ENCODE measurements at places on chromosomes 7 and 10.
A peak's percentile ranks its signal among the peaks of the same experiment; 100 is the strongest.

GRCh38 chr10:29828440-29828894, 193.7 kb upstream of the SVIL start:
- no peak for DNase-seq

GRCh38 chr10:128429835-128430513, 303.8 kb upstream of the MKI67 start:
- DNase-seq, result no peak

- peak; percentile 1 for DNase-seq
Measured at GRCh38 chr7:114026486-114027089, 107.8 kb upstream of the PPP1R3A start.

DNA sequence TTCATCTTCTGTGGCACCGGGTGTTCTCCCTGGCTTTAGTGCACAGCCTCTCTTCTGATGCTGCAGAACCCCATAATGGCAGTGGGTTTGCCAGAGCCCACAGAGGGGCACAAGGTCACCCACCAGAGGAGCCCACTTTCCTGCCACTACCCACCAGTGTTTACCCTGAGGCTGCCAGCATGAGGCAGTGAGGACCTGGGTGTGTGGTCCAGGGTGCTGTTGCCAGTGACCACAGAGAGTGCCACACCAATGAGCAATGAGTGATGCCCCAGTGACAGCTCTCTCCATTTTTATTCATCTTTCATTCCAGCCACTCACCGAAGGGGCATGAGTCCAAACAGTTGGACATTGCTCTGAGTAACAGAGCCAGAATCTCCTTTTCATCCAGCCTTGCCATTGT, 34.8 kb downstream of the MTURN start:
- no peak for DNase-seq

- peak; percentile 24 for DNase-seq
Measured at GRCh38 chr10:132939957-132940790, 2.2 kb downstream of the CFAP46 start.

- DNase-seq, result no peak
Measured at GRCh38 chr7:154789404-154789803, 213.5 kb downstream of the PAXIP1 start.

GRCh38 chr10:86233131-86233530, 133.5 kb downstream of the GRID1 start:
- DNase-seq, result no peak

- no peak for DNase-seq
Measured at GRCh38 chr7:55188590-55189138, 169.8 kb downstream of the EGFR start.

GRCh38 chr10:99364125-99364524, 35.0 kb downstream of the CNNM1 start:
- DNase-seq, result no peak

DNA sequence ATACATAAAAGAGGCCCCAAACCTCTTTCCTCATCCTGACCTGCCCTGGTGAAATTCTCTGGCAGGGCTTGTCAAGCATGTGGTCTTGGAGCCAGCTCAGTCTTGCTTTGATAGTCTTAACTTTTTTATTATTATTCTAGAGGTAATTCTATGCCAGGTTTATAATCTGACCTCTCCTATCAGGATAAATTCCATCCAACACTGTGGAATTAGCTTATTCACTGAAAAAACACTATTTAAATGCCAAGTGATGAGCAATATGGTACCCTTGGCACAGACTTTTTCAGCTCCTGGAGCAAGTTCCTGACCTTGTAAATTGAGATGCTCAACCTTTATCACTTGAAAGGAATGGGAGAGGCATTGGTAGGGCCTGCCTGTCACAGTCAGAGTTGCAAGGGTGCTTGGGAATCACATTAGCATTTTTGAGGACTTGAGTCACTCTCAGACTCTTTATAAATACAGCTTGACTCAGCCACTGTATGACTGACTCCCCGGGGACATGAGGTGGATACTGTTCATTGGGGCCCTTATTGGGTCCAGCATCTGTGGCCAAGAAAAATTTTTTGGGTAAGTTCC, at the start of gene CPA4:
Gene CPA4, plus strand, starts transcription at position 480 of the 576 bp plus-strand sequence. Its CDS starts 20 bp downstream, at position 500.
- no peak for DNase-seq

GRCh38 chr10:125016123-125016522, 74.2 kb downstream of the ZRANB1 start:
- DNase-seq, result no peak

- DNase-seq, result no peak
Measured at GRCh38 chr10:110118891-110119621, 88.3 kb upstream of the MXI1 start.

- no peak for DNase-seq
Measured at GRCh38 chr7:82268632-82269031, 174.9 kb downstream of the CACNA2D1 start.

GRCh38 chr10:59804220-59804619, 51.0 kb upstream of the MRLN start:
- DNase-seq, result no peak

DNA sequence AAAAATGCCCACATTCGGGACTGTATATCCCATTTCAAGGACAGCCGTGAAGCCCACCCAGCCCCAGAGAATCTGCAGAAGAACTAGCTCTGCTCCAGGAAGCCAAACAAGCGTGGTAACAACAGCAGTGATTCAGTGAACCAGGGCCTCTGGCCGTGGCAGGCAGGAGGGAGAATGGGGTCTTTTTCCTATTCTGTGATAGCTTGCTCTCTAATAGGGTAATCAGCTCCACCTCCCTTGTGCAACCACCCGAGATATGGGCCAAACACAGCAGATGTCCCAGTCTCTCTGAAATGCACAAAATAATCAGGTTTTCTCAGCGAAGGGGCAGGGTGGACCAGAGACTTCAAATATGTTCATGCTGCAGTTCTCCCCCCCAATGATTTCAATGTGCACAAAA, 35.8 kb downstream of the CHST15 start:
- no peak for DNase-seq

- no peak for DNase-seq
Measured at GRCh38 chr10:121282797-121283515, 315.3 kb downstream of the FGFR2 start.

DNA sequence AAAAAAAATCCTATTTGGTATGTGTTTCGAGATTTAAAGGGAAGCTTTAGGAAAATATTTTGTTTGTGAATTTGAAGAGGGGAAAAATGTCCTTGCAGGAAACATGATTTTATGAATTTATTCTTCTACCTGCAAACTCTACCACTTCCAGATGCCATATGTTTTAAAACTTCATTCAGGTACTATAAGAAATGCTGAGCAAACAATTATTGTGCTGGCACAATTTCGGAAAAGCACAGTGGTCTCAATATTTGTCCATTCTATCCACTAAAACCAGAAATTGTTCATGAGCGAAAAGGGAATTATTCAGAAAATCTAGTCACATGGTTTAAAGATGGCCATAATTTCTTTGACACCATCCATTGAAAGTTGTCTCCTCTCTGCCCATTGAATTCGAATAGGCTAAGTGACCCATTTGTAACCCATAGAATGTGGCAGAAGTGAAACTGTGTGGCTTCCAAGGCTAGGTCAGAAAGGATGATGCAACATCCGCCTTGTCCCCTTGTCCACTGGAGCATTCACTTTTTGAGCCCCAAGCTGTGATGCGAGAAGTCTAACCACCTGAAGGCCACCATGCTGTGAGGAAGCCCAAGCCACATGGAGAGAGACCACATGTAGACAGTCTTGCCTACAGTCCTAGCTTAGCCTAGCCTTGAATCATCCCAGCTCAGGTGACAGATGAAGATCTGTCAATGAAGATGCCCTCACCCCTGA, 189.8 kb upstream of the PRKCQ start:
- DNase-seq, result no peak

GRCh38 chr7:132919771-132920170, 162.1 kb downstream of the CHCHD3 start:
- no peak for DNase-seq

GRCh38 chr10:132390921-132391675, 5.9 kb upstream of the PWWP2B start:
- DNase-seq, result no peak

DNA sequence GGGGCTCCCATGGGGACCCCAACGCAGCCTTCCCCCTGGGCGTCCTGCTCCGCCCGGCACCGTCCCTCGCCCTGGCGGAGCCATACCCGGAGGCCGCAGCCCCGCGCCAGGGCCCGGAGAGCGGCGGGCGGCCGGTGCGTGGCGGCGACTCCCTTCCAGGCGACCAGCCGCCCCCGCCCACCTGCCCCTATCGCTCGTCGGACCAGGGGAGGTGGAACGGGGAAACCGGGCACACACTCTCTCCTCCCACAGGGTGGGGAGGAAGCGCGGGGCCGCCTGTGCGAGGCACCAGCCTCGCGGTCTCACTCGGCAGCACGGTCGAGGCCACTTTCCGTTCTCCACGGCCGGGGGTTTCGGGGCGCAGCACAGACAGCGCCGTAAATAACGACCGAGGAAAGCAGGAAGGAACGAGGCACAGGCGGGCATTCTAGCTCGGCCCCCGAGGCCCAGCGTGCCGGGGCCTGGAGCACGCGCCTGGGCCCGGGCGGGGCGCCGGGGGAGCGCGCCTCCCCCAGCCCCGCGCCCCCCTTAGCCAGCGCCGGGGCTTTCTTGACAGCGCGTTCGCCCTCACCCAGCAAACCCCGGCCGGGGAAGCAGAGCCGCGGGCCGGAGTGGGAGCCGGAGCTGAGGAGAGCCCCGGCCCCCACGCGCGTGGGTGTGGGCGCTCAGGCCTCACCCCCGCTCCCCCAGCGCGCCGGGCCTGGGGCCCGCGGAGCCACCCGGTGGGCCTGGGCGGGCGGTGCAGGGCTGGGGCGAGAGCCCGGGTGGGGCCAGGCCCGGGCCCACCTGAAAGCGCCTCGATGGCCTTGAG, 936 bp downstream of the IGF2BP3 start:
- no peak for DNase-seq

DNA sequence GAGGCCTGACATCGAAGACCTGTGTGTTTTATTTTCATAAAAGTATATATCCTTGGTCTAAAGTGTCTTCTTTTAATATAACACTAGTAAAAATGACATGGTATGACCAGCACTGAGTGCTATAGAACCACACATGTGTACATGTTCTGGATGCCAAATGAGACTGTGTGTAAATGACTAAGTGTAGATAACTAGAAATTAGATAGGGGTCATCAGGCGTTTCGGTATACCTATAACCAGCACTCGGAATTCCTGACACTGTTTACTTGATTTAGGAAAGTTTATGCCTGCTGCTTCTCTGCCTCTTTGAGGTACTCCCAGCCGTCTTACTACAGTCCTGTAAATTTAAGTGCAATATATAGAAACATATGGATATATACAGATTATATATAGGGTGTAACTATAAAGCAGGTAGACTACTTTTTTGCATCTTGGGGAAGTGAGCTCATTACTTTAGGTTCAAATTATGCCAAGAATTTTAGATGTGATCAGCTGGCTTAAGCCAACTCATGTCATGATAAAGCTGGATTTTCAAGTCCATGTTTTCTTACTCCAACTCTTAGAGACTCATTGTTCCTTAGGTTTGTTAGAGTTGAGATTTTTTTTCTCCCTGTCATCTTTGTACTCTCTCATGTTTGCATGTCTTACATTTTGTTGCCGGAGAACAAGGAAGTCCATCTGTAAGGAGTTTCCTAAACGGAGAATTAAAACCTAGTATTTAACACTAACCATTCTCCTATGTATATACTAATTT, 62.9 kb downstream of the KLHDC10 start:
- no peak for DNase-seq

DNA sequence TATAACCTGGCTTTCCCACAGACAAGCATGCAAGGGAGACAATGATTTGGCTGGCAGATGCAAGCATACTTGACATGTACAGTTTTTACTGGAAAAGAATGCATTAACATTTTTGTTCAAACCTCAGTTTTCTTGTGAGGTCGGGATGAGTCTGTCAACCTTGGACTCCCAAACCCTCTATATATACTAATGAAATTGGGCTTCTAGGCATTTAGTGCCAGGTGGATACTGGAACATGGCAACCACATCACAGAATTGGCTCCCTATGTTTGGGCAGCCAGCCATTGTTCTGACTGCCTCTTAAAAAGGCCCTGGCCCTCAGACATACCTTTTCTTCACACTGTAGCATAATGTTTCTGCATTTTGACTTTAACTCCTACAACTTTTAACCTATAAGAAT, 39.1 kb downstream of the CDK6 start:
- no peak for DNase-seq

DNA sequence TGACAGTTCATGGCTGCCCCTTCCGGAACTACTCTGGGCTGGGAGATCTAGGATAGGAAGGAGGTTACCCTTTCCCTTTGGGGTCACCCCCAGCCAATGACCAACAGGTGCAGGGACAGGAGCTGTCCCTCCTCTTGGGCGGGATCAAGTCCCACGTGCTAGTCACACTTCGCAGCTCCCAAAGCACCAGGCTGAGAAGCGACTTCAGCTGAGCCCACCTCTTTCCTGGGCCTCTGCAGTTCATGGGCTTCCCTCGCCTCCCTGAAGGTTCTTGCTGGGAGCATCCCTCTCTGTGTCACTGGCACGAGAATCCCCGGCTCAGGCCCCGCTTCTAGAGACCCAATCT, 115.5 kb downstream of the FAM53B start:
- no peak for DNase-seq

GRCh38 chr7:110347081-110347480, 743.8 kb upstream of the LRRN3 start:
- no peak for DNase-seq

- DNase-seq, result no peak
Measured at GRCh38 chr7:116800594-116800993, 61.8 kb upstream of the CAPZA2 start.

DNA sequence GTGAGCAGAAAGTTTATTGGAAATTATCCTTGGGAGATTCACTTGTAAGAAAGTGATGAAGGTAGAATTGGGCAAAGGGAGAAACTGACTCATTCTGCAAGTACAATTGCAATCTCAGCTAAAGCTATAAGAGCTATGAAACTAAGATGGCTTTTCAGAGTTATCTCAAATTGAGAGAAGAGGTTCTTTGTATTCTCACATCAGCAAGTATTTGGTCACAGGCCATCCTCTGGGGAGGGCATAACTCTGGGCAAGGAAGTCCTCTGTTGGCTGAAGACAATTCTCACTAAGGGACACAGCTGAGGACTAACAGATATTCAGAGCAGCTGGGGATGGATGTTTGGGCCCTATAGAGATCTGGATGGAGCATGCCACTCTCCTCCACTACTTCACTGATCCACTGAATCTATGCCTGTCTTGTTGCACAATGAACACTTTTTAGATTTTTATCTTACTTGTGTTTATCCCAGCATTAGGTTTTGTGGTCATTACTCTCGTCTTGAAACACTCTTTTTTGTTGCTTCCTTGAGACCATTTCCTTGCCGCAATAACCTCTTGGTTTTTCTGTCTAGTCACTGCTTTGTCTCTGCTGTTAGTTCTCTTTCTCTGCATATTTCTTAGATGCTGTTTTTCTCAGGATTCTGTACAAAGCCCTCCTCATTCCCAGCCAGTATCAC, 115.1 kb downstream of the GNAI1 start:
- DNase-seq, result no peak

DNA sequence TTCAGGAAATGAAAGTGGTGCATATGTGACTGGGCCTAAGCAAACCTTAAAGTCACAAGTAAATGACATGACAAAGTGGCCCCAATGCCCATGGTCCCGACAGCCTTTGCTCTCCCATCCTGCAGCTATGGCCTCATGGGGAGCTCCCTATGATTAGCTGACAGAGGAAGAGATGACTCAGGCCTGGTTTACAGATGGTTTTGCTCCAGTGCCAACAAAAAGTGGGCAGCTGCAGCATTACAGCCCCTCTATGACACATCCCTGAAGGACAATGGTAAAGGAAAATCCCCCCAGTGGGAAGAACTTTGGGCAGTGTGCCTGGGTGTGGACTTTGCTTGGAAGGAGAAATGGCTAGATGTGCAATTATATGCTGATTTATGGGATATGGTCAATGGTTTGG, 105.1 kb upstream of the ADCY1 start:
- DNase-seq, result no peak
